HAP-1 (cell line): ENCODE measurements at places on chromosomes 3 and 15.

DNA sequence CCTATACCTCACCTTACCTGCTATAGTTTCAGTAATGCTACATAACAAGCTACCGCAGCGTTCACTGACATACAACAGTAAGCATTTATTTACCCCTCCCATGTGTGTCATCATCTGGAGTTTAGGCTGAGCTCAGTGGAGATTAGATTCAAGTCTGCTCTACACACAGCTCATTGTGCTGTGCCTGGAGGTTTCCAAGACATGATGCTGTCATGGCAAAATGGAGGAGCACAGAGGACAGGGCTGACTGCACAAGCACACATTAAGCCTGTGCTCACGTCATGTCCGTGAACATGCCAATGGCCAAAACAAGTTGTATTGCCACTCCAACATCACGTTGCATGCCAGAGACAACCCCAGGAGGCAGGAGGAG lies 333.8 kb upstream of the TRIM42 start:
- no peak for DNase-seq

GRCh38 chr3:121839962-121840361 lies 5.0 kb downstream of the EAF2 start:
- DNase-seq: no peak

DNA sequence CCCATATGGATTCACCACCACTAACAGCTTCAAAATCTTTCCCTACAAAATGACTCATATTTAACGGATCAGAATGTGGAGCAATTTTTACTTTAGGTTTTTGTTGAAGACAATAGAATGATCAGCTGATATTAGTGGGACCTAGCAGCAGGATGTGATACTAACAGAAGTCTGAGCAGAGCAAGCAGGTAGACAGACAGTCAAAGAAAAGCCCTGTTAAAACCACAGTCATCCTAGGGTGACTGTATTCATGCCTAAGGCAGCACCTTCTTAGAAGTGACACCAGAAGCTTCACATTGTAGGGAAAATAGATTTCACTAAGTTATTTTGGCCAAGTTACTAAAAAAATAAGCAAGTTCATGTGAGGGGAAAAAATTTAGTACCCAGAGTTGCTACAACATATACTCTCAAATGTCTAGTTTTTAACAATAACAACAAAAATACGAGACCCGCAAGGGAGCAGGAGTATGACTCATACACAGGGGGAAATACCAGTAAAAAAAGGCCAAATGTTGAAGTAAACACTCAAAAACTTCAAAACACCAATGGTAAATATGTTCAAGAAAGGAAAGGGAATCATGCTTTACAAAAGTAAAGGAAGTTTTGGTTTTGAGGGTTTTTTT lies 590.9 kb downstream of the EPHA3 start:
- no peak for DNase-seq

GRCh38 chr3:119104031-119104430 lies 41.9 kb upstream of the TEX55 start:
- DNase-seq: no peak

DNA sequence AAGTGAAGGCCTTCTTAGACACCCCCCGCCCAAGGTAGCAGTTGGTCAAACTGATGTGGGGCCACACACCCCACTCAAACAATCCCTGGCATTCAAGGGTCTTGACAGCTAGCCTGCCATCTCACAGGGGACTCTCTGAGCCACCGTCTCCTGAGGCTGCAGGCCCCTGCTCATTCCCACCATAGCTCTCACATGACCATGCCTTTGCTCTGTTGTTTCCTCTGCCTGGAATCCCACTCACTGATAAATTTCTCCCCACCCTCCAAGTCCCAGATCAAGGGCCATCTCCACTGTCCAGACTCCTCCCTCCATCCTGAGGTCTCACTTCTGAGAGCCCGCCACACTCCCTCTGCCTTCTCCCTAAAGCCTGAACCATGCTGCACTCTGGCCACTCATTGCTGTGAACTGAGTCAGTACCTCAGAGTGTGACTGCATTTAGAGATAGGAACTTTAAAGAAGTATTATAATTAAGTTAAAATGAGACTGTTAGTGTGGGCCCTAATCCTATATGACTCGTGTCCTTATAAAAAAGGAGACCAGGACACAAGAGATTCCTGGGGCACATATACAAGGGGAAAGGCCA lies 10.0 kb downstream of the WNT7A start:
- DNase-seq: no peak

DNA sequence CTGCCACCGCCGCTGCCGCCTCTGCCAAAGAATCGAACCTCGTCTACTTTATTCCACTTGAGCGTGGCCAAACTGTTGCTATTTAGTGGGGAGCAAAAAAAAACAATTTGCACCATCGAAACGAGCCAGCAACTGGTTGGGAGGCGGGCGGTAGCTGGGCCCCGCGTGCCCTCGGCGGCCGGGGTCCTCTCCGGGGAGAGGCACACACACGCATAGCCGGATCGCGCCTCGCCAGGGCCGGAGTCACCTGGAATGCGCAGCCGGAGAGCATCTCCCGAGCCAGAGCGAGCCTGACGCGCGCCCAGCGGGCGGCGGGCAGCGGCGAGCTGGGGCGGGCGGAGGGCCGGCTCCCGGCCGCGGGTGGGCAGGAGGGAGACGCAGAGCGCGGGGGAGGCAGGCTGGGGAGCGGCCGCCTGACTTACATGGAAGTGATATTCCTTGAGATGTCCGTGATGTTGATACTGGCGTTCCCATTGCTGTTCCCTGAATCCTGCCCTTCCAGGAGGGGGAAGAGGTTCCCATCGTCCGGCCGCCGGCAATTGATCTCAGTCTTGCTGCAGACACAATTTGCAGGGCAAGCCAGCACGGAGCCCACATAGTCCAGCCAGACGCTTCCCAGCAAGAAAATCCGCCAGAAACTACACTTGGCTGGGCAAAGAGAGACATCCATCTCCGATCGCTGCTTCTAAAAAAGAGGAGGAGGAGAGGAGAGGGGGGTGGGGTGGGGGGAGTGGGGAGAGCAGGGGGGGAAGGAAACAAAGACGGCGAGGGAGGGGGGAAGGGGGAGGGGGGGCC lies 858 bp downstream of the NTRK3 start:
- DNase-seq: no peak

- no peak for DNase-seq
Measured at GRCh38 chr3:3699816-3700633, 99.2 kb upstream of the LRRN1 start.
